Fibroblast of villous mesenchyme (primary cell): ENCODE measurements at places on chromosomes 3 and 15. TPM values are rescaled to one million over a fixed set of nuclear protein-coding genes. Genes with fewer than 3 reads are reported as not detected.

Gene ILDR1
- total RNA-seq: not detected in 2 replicates

Gene TNIK
- total RNA-seq: 5.2 and 7.7 TPM in 2 replicates

Gene ECT2
- 36.1 and 73.4 TPM in 2 replicates for total RNA-seq

Gene ZBTB20
- 22.9 and 28.1 TPM in 2 replicates for total RNA-seq

Gene SI
- total RNA-seq: not detected in 2 replicates

Gene CLEC3B
- total RNA-seq: 0.43 and 0.64 TPM in 2 replicates

Gene SLC28A1
- total RNA-seq: not detected in 2 replicates

Gene DAZL
- total RNA-seq: not detected in 2 replicates

Gene GBE1
- 169 and 231 TPM in 2 replicates for total RNA-seq

Gene SHF
- 2.3 and 2.6 TPM in 2 replicates for total RNA-seq

Gene CFAP20DC
- total RNA-seq: 1.3 and 1.7 TPM in 2 replicates

Gene SKOR1
- 0.32 TPM in 1 of 2 replicates, not detected in the other for total RNA-seq

Gene CPN2
- total RNA-seq: not detected in 2 replicates

Gene GOLGA8T
- total RNA-seq: under 0.01 TPM in 1 of 2 replicates, not detected in the other

Gene DNAH12
- under 0.01 TPM in 2 replicates for total RNA-seq

Gene GPR15
- not detected in 2 replicates for total RNA-seq

Gene OR5K2
- total RNA-seq: not detected in 2 replicates

Gene ZDHHC19
- not detected in 2 replicates for total RNA-seq

Gene CORO2B
- total RNA-seq: 8.7 and 9.5 TPM in 2 replicates

Gene VWA5B2
- not detected in 2 replicates for total RNA-seq

Gene MOBP
- not detected in 2 replicates for total RNA-seq

Gene PAQR9
- total RNA-seq: not detected in 2 replicates

Gene GOLGA6D
- total RNA-seq: not detected in 2 replicates

Gene SNX4
- total RNA-seq: 34.8 and 37.6 TPM in 2 replicates

Gene GNAT1
- not detected in 2 replicates for total RNA-seq

Gene CDC25A
- total RNA-seq: 8.7 and 9.9 TPM in 2 replicates

Gene RTP1
- total RNA-seq: not detected in 2 replicates

Gene FGF7
- 75.7 and 369 TPM in 2 replicates for total RNA-seq

Gene PCOLCE2
- under 0.01 TPM in 1 of 2 replicates, not detected in the other for total RNA-seq

Gene GJD2
- total RNA-seq: not detected in 2 replicates

Gene MITF
- total RNA-seq: 13.5 and 30.2 TPM in 2 replicates

Gene TIGIT
- under 0.01 TPM in 1 of 2 replicates, not detected in the other for total RNA-seq

Gene PGBD4
- total RNA-seq: 1.9 and 2.6 TPM in 2 replicates

Gene CACNA1D
- total RNA-seq: under 0.01 TPM in 1 of 2 replicates, not detected in the other

Gene LRRC31
- not detected in 2 replicates for total RNA-seq
